CD4-positive, alpha-beta T cell (primary cell): ENCODE measurements at places on chromosomes 5 and 9. TPM values are rescaled to one million over a fixed set of nuclear protein-coding genes. Genes with fewer than 3 reads are reported as not detected.

PIP5KL1 gene
- total RNA-seq = 3.3 TPM

- no peak for DNase-seq
- H3K27me3 ChIP-seq = no peaks in the 10 kb centered on the region
- H3K4me1 ChIP-seq = peaks cover 7% of the 10 kb centered on the region
- H3K4me3 ChIP-seq = no peak overlapping the region
Observed at GRCh38 chr9:20236676-20237075, 385.6 kb downstream of the MLLT3 start.

RLN2 gene
- 0.47 TPM for total RNA-seq

ANKRD31 gene
- total RNA-seq = 0.56 TPM

DNA sequence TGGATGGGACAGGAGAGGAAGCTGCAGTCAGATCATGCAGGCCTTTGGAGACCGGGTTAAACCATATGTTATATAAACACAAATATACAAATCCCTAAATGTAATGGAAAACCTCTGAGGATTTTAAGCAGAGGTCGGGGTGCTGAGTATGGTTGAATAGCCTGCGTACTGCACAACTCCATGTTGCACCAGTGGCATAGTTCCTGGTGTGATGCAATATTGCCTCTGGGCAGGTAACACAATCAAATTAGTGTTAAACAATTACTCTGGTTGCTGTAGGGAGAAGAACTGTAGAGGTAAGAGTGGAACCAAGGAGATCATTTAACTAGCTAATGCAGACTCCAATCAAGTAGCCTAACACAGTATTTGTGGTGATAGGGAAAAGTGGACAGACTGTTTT, 21.3 kb upstream of the RNF145 start:
- no peaks in the 10 kb centered on the region for H3K27me3 ChIP-seq
- no peak overlapping the region for H3K27ac ChIP-seq
- no peaks in the 10 kb centered on the region for H3K36me3 ChIP-seq
- no peaks in the 10 kb centered on the region for H3K4me1 ChIP-seq

- H3K36me3 ChIP-seq = no peaks in the 10 kb centered on the region
- no peak for DNase-seq
- H3K4me3 ChIP-seq = no peak overlapping the region
- H3K27ac ChIP-seq = no peak overlapping the region
- H3K4me1 ChIP-seq = no peaks in the 10 kb centered on the region
Observed at GRCh38 chr5:15704397-15704947, 204.5 kb downstream of the FBXL7 start.
